Anterior cingulate cortex (tissue), 58 donors: ENCODE measurements at places on chromosomes 3 and 15.

GRCh38 chr15:89034305-89034704 lies 54.0 kb upstream of the ABHD2 start:
- no peak for DNase-seq

DNA sequence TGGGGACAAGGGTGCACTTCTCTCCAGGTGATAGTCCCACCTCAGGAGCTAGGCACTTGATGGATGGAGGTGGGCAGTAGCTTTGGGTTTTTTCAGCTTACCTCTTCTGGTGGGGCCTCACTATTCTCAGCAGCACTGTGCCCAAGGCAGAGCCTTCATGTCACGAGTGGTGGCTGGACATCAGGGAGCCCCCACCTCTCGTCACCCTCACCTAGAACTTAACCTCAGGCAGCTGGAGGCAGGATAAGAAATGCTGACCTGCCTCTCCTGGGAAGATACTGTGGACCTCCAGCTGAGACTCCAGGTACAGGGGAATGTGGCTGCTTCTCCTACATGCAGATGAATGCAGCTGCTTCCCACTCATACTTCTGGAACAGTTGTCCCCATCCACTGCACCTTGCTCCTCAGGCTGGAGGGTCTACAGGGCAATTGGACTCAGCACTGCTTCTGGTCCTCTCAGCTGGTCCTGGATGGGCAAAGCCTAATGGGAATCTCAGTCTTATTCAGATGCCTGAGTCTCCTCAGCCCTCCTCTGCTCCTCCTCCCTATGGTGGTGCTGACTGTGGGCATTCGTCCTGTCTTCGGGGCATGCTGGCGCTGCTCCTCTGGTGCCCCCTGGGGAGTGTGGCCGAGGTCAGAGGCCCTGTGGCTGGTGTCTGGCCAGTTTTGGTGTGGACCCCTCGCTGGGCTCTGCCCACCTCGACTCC lies 129.9 kb downstream of the KLF13 start:
- DNase-seq, result no peak

- no peak for DNase-seq
Measured at GRCh38 chr3:49787536-49787935, 1.2 kb upstream of the IP6K1 start.

DNA sequence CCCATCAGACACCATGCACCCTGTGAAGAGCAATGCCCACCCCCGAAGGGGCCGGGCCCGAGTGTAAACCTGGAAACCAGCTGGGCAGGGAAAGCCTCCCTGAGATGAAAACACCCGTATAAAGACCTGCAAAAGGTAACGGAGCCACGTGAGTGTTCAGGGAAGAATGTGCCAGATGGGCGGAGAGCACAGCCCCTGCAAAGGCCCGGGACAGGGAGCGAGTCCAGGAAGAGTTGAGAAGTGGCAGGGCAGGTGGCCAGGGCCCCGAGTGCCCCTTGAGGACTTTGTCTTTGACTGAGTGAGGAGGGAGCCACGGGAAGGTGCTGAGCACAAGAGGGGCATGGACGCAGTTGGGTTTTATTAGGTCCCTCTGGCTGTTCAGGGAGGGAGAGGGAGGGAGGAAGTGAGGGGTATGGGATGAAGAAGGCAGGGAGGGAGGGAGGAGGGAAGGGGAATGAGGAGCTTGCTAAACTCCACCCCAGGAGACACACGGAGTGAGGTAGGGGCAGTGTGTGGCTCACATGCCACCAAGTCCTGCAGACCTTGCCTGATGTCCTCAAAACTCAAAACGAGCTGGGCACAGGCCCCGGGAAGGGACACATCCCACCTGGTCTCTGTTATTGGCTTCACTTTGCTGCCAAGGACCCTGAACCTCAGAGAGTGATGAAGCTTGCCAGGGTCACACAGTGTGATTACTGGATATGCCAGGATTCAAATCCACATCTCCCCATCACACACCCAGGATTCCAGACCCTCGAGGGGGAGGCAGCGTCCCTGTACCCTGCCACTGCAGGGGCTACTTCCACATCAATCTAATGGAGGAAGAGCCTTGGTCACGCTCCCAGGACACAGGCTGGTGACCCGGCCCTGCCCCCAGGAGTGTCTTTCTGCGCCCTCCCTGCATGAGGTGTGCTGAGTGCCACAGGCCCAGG lies 49.1 kb upstream of the IQSEC1 start:
- DNase-seq, result no peak

DNA sequence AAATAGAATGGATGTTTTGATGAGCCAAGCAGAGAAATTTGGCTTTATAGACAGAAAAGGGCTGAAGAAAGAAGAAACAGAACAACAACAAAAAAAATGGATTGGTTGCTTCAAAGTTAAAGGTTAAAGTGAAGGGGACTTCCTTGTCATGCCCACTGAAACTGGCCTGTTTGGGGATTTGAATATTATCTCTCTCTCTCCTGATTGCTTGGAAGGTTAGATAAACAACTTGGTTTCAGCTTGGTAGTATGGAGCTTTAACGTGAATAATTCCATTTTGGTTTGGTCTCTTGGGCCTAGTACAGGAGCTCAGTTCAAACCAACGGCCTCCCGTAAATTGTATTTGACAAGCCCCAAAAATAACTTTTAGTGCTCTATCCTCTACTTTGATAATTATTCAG lies 70.8 kb upstream of the MBNL1 start:
- no peak for DNase-seq

- peak; percentile 1 for DNase-seq
Measured at GRCh38 chr3:46065750-46066256, 38.5 kb upstream of the XCR1 start.

GRCh38 chr3:158683230-158683962 lies 10.9 kb upstream of the LXN start:
- DNase-seq, result no peak
